ENCODE measurements at places on chromosomes 16 and 17. TPM values are rescaled to one million over a fixed set of nuclear protein-coding genes. Genes with fewer than 3 reads are reported as not detected.

- peak; percentile 28 for DNase-seq
These were observed 113.1 kb downstream of the SNX29 start for GRCh38 chr16:12089492-12090150.

DNA sequence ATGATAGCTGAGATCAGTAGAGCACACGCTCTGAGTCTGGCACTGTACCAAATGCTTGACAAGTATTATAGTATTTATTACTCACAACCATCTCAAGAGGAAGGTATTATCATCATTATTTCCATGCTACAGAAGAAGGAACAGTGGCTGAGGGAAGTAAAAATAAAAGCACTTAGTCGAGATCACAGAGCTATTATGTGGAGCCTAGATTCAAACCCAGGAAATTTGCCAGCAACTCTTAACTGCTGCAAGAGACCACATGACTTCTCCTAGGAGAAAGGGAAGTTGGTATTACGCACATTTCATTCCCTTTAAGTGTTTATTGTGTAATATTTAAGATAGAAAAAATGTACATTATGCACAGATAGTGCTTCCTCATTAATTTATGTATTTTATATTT lies 1.0 kb upstream of the RHOT1 start:
- no peak for DNase-seq

DNA sequence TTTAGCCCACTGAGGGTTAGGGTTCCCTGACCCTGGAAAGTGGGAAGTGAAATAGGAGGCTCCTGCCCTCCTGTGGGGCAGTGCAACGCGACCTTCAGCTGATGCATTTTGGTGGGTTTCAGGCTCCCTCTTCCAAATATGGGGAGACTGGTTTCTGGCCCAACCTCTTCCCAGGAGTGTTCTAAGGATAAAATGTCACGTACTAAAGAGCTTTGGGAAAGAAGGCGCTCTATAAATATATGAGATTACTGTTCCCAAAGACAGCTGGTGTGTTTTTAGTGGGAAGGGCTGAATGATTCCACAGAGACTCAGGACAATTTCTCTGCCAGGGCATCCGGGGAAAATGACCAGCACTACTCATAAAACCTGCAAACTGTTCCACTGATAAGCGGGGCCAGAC lies 9.8 kb downstream of the SLC35B1 start:
- no peak for DNase-seq

The KRT33B gene
- total RNA-seq, result 0.61 TPM

The EMC6 gene
- 44.4 TPM for total RNA-seq

Measured in glutamatergic neuron (in vitro differentiated cells).